ENCODE measurements at places on chromosomes 1 and 21.

GRCh38 chr1:161987303-161987702 is 36.4 kb downstream of the OLFML2B start:
- DNase-seq = no peak

DNA sequence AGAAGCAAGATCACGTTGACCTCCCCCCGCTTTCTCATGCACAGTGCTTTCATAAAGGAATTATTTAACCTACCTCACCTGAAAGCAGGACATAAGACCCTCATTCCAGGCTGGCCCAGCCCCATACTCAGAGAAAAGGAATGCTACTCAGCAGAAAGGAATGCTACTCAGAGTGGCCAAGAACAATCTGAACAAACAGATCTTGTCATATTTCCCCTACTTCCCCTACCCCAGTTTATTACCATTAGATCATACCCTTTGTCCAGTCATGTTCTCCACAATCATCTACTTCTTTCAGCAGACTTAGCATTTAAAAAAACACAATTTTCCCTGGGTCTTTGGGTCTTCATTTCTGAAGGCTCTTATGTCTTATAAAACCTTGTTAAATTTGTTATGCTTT is 89.8 kb downstream of the SLC16A1 start:
- no peak for DNase-seq

DNA sequence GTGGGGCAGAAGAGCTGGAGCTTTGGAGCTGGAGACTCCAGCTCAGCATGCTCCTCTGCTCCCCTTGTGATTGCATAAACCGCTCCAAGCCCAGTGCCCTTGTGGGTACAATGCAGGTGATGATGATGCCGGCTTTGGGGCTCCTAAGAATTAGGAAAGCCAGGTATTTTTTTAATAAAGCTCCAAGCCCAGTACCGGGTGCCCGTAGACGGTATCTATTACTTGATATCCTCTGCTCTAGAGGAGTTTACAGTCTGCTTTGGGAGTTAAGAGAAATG is 27.2 kb downstream of the TENT5C start:
- DNase-seq = no peak

DNA sequence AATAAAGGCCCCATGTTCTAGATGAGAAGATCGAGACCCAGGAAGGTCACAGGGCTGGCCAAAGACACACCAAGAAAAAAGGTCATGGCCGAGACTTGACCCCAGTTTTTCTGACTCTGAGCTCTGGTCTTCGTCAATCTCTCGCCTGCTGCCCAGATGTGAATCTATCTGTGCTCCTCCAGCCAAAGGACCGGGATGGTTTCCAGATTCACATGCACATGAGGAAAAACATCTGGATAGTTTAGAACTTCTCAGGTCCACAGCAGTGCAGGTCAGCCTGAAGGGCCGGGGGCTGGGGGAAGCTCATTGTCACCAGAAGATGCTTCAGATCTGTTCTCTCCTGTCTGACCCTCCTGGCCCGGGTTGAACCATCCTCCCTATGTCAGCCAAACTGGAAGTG is 49.0 kb downstream of the KCNN3 start:
- DNase-seq = no peak

GRCh38 chr1:29197993-29198392 is 16.3 kb upstream of the SRSF4 start:
- no peak for DNase-seq

DNA sequence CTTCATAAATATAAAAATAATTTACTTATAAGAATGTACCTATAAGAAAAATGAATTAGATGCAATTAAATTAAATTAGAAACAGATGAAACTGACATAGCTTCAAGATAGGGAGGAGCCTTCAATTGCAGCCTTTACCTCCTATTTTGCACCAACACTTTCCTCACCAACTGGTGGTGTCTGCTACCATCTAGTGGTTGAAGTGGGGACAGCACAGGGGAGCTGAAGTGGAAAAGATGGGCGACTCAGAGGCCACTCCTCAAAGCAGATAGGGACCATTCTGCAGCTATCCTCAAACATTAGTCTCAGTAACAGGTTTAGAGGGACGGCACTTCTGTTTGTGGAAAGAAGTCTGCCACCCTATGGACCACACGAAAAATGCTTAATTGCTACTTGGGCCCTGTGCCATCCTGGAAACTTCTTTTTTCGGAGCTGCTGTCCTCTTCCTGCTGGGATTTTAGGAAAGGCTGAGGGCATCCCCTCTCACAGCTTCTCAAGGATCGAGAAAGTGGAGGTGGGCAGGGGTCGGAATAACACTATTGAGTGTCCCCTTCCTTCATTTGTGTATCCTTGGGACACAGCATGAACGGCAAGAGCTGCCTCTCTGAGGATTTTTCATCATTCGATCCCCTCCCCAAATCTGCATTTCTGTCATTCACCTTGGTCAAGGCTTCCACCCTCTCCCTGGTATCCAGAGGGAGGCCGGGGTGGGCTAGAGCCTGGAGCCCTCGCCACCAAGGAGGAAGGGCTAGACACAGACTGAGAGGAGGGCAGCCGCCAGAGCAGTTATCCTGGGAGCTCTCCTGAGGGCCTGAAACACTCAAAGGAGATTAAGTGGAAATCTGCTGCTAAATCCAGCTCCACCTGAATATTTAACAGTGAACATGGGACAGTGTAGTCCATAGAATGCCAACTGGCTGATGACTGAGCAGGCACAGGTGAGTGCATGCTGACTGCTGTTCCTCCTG is 9.6 kb downstream of the PROK1 start:
- DNase-seq = peak; percentile 84

DNA sequence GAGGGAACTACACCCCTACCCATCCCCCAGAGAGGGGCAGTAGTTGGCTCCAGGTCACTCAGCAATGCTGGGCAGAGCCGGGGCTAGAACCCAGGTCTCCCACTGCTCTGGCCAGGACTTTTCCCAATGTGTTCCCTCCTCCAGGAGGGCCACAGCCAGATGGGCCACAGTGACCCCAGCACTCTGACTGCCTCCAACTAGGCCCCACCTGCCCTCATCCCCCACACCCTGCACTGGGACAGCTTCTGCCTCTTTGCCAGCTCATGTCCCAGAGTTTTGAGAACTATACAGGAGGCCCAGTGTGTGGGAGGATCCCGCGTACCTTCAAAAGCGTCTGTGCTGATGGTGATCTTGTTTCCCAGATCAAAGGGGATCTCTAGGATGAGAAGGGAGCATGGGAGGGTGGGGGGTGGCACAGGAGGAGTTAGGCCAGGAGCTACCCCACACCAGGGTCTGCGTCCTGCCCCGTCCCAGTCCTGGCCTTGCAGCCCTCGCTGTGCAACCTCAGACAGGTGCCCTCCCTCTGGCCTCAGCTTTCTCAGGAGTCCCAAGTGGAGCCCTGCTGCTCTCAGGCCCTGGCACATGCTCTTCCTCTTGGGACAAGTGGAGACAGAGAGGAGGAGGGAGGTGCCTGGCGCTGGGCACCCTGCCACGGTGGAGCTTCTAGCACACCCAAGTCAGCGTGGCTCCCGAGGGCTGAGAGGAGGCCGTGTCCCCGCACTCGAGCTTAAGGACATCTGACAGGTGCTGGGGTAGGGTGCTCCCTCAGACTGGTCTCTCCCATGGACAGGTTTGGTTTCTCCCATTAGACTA is 22.0 kb downstream of the MYOM3 start:
- DNase-seq = no peak

- no peak for DNase-seq
Measured at GRCh38 chr21:37753122-37753599, 163.1 kb downstream of the KCNJ6 start.

DNA sequence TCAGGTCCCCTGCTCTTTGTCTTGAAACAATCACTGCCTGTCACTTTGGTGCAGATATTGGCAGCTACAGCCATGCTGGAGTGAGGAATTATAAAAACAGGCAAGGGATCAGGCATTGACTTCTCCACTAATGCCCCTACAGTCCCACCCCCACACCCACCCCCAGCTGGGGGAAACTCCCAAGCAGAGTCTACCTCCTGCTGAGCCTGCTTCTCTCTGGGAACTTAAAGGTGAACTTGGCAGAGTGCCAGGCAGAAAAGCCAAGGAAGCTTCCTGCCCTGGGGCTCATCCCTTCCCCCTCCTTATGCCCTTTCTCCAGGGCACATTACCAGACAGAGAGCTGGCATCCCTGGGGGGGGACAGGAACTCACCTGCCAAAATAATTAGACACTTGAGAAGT is 6.7 kb downstream of the NCMAP start:
- no peak for DNase-seq

DNA sequence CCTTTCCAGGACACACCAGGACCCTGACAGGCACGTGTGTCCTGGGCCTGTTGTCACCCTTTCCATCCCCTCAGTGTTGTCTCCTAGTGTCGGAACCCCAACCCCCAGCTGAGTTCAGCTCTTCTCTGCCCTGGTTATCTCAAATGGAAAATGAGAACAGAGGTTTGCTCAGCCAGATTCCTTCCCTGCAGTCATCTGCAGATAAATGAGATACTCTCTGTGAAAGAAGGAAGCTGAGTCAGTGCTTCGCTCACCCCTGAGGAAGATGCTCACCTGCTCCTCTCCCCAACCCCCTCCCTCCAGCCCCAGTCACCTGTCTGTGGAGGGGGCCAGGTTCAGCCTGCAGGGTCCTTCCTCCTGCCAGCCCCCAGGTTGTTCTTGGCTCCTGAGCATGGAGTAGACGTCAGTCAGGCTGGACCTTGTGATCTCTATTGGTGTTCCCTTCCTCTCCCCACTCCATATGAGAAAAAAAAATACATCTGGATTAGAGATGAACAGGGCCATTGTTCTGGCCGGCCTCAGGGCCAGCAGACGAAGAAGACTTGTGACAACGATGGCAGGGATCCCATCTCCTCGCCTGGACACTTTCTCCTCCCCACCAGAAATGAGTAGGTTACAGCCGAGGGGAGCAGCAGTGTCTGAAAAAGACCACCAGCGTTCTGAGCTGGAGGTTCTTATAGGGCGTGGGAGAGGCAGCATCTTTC is 20.9 kb downstream of the PHGDH start:
- DNase-seq = no peak

All from activated naive CD4-positive, alpha-beta T cell treated with Interleukin-2 at 50 U/mL for 16 hours (primary cell).